NCI-H226 (cell line): ENCODE measurements at places on chromosomes 2 and 18.

- DNase-seq = no peak
Observed at GRCh38 chr2:30139131-30139870, 7.5 kb upstream of the YPEL5 start.

- no peak for DNase-seq
Observed at GRCh38 chr2:12652723-12653122, 64.0 kb upstream of the TRIB2 start.

DNA sequence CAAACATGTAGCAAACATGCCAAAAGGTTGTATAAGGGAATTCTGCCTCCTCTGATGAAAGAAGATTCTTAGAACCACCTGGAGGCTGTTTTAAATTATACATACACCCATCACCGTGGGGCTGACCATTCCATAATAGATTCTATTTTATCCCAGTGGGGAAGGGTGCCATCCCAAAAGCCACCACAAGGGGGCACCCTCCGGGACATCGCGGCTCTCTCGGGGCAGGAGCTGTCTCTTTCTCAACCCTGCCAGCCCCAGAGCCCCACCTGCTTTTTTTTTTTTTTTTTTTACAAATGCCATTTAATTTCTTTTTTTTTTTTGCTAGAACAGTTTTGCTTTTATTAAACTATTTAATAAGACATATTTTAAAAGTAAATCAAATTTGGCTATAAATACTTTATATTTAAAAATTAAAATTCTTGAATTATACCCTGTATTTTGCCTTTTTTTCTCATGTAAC, 8.6 kb upstream of the MTCL1 start:
- DNase-seq = peak; percentile 30

GRCh38 chr2:60994131-60994530, 23.4 kb upstream of the PEX13 start:
- DNase-seq = no peak

DNA sequence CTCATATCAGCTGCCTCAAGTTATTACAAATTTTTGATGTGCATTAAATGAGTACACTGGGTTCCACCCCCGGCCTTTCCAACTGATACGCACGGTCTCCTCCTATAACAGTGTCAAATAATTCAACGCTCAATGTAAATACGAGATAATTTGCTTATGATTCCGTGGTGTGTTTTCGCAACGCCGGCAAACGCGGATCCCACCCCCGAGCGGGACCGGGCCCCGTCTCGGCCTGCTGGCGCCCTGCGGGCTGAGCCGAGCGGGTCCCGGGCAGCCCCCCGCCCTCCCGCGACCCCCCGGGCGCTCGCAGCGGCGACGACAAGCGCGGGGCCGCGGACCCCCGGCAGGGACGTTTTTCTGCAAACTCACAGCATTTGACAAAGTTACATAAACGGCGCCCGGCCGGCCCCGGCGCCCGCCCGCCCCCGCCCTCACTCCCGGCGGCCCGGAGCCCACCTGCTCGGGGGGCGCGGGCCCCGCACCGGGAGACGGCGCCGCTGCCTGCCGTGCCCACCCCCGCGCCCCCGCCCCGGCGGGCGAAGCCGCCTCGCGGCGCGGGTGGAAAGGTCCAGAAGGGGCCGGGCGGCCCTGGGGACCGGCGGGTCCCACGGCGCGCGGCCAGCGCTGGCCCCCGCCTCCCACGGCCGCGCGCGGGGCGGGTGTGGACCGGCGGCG, 762 bp downstream of the HDAC4 start:
- peak; percentile 7 for DNase-seq

DNA sequence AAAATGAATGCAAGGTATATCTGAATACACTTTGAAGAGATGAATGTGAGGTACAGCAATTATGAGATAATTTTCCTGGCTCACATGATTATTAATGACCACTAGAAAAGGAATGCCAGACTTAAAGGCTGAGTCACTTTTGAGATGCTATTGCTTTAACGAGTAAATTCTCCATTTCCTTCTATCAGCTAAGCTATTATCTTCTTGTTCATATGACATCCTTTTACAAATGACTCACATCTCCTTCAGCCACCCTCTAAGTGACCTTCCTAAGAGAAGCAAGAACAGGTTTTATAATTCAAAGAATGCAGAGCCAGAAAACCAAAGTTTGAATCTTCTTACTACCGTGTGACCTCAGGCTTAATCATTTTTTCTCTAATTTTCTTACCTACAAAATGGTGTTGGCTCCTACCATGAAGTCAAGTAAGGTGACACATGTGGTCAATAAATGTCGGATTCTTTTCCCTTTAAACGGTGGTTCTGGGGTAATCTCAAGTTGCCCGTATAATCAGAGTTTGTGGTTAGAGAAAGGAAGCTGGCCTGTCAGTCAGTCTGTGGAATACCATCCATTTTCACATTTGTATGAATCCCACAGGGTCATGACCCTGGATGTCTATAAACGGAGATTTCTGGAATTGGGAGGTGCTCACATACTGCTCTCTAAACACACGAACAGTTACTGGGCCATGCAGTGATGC, 184.0 kb upstream of the PID1 start:
- peak; percentile 95 for DNase-seq

- DNase-seq = no peak
Observed at GRCh38 chr2:206020171-206020570, 65.8 kb downstream of the INO80D start.

DNA sequence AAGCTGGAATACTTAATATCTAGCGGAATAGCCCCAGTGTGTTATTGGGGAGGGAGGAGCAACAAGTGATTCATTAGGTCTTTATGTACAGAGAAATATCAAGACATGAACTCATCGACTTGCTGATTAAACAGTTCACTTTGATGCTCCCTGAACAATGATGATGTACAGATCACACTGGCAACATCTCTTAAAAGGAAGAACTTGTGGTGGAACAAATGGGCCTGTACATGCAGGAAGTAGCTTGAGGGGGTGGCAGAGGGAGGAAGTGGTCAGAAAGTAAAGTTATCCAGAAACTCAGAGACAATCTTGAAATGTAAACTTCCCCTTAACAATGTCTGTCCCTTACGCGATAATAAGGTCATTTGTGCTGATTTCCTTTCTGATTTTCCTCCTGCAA, 90.5 kb downstream of the NXPH2 start:
- no peak for DNase-seq

DNA sequence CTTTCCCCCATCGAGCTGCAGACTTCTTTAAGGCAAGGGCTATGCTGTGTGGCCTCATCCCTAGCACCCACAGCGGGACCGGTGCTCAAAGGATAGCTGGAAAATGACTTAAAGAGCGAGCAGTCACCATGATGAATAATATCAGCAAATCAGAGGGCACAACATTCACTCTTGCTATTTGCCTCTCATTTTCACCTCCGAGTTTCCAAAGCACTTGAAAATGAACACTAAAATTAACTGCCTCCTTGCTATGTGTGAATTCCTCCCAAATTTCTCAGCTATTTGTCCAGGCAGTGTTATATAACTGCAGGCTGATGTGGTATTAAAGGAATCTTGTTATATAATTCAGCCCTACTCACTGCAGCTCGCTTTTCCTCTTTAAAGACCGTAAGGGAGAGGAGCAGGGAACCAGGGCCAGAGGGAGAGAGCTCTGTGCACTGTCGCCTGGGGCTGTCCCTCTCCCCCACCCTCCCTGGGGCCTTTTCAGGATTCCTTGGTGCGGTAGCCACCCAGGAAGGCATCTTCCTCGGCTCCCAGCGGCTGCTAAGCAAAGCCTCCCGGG, 1.4 kb downstream of the CYS1 start:
- DNase-seq = no peak

DNA sequence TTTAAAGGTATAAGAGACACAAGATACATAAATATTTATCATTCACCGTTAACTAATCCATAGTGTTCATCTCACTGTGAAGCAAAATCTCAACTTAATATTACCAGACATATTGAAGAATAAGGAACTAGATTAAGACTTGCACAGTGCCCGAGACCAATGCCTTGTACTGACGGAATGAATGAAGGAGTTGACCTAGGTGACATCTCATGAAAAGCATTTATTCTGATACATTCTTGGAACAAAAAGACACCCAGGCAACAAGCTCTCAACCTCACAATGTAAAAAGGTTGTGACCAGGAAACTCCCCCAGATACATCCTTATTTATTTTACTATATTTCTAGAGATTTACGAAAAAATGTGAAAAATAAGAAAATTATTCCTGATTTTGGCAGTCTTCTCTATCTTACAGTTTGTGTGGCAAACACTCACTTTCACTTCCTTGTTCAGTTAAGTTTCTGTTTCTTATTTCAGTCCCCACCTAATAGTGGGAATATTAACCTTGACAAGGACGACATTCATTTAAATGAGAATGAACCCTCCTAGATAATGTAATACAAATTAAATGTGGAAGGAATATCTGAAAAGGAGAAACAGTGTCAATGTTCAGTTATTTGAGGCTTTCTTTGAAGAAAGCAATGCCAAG, 28.4 kb downstream of the M1AP start:
- no peak for DNase-seq

GRCh38 chr2:135825550-135826176, 11.3 kb downstream of the LCT start:
- DNase-seq = no peak

DNA sequence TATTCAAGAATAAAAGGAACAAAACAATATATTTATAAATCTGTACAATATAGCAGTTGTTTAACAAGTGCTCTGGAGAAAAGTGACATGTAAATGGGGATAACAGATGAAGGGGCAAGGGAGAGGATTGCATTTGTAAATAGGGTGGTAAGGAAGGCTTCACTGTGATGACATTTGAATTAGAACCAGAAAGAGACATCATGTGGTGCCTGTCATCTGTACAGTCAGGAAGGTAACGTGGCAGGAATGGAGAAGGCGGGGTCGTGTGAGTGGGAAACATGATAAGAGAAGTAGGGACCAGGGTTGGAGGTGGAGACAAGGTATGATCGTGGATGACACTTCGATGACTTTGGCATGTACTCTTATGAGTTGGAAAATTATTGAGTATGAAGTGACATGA, 1393.6 kb upstream of the NXPH2 start:
- DNase-seq = no peak

DNA sequence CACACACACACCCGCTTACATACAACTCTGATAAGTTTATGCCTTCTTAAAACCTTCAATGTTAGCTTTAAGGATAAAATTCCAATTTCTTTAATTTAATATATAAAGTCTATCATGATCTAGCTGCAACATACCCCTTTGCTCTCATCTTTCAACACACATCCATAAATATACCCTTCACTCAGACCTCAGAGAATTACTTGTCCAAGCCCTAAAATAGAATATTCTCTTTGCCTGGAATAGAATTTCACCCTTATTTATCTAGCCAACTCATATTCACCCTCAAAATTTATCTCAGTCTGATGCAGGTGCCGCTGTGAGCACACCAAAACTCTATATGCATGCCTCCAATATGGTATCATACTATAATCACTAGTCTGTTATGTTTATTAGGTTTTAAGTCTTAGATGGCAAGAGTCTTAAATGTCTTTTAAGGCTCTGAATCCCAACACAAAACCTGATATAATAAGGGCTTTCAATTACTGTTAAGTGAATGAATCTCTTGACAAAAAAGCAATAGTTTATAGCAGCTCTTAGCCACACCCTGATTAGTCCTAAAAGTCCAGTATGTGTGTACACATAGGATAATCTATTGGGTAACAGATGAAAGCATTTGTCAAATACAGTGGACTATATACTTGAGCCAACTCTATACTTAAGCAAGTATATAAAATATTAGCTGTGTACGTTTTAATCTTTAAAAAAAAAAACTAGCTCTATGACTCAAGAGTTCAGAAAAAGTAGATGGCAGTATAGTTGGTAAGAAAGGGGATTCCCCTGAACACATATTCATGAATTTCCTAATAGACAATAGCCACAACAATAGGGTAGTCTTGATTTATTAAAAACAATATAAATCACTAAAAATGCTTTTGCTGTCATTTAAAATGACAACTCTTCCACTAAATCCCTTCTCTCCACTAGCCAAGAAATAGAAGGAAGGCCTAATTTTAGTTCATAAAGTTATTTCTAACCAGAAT, 144.5 kb downstream of the EXOC6B start:
- no peak for DNase-seq

GRCh38 chr2:77666251-77666980, 144.2 kb upstream of the LRRTM4 start:
- no peak for DNase-seq
